ENCODE measurements at places on chromosomes 7 and 10.

GRCh38 chr10:12783293-12783692 is 218.2 kb downstream of the CCDC3 start:
- DNase-seq: no peak

DNA sequence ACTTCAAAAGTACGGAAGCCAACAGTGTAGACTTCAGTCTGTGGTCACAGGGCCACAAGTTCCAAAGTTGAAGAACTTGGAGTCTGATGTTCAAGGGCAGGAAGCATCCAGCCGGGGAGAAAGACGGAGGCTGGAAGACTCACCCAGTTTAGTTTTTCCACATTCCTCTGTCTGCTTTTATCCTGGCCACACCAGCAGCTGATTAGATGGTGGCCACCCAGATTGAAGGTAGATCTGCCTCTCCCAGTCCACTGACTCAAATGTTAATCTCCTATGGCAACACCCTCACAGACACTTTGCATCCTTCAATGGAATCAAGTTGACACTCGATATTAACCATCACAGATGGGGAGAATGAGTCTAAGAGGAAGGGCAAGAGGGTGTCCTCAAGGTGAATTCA is 19.3 kb upstream of the FRMD4A start:
- no peak for DNase-seq

DNA sequence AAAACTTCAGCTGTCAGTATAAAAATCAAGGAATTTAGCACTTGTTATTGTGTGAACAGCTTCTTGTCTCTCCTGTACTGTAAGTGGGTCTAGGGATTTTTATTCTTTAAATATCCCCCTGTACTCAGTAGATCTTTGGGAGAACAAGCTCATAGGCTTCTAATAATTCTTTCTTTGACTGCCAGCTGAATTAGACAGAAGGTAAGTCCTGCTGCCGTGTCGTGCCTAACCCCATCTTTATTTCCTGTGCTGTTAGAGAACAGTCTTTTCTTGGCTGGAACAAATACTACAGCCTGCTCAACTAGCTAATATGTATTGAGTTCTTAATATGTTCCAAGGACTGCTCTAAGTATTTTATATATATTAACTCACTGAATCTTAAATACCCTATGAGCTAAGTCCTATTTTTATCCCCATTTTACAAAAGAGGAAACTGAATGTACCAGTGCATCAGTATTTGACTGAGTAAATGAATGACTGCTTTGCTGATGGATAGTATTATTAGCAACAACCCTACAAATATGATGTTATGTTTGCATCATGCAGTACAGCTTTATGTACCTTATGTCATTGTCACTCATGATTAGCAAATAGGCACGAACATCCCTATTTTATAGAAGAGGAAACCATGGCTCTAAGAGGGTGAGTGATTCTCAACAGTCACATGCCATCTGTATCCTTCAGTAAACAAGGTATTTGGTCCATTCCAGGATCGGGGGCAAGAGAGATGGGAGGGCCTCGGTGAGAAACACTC is 5.5 kb upstream of the DUSP5 start:
- no peak for DNase-seq

GRCh38 chr10:91941426-91941825 is 17.9 kb downstream of the BTAF1 start:
- no peak for DNase-seq

GRCh38 chr7:122831436-122831835 is 54.8 kb downstream of the CADPS2 start:
- DNase-seq: no peak

All from HFF-Myc (cell line).